ENCODE measurements at places on chromosomes 16 and 17.
A peak's percentile ranks its signal among the peaks of the same experiment; 100 is the strongest.

DNA sequence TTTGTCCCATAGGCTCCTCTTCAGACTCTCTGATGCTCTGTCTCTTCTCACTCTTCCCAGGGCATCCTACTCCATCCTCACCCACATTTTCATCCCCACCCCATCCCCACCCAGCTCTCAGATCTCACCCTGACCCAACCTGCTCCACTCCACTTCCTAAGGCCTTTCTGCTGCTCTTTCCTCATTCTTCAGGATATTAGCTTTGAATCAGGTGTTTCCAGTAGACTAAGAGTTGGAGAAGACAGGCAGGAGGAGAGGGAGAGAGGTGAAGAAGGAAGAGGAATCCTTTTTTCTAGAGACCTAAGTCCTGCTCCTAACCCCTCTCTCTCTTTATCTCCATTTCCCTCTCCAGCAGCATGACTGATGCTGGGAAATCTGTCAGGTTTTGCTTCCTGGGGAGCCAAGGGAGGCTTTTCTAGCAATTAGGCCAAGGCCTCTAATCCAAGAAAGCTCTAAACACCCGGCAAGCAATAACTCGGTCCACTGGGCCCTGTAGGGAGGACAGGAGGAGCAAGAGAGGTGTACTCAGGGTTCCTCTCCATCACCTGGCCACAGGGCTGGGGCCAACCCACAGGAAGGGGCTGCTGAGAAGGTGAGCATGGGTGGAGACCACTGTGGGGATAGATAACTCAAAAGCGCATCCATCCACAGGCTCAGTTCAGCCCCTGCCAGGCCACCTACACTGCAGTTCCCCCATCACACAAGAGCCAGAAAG lies 133.3 kb downstream of the TMEM132E start:
- no peak for DNase-seq

- no peak for DNase-seq
These were observed 300.6 kb upstream of the CDH5 start for GRCh38 chr16:66065925-66066324.

GRCh38 chr16:70737377-70738082 lies 51.7 kb upstream of the MTSS2 start:
- no peak for DNase-seq

DNA sequence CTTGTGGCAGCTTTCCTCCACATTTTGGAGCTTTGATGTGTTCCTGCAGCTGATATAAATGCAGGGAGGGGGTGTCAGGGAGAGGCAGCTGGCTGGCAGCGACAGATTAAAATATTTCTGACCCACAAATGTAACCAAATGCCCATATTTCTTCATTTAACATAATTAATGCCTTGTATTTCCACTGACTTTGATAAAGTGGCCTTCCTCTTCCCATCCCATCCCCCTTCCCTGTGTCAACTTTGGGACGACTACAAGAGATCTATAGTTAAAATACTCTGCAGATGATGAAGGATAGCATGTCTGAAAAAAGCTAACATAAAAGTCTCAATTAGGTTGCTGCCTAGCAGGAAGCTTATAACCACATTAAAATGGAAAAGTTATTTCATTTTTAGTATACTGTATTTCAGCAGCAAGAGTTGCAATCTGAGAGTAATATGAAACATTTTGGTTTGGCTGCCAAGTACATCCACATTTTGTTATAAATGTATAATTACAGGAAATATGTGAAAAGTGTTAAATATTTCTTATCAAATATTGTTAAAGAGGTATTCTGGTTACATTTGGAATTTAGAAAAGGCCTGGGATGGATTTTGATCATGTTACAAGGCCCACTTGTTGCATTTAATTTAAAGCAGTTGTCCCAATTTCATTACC lies 238.7 kb upstream of the TBX2 start:
- no peak for DNase-seq

GRCh38 chr17:6755731-6756184 lies at the start of gene XAF1:
TSS of gene XAF1 (plus strand) at chr17:6756046. CDS start at chr17:6756079, 33 bp downstream.
- DNase-seq = no peak

GRCh38 chr17:6166492-6167179 lies 96.5 kb downstream of the WSCD1 start:
- no peak for DNase-seq

GRCh38 chr16:24728011-24728410 lies 1.4 kb upstream of the TNRC6A start:
- DNase-seq = no peak

GRCh38 chr16:89446136-89446974 lies 44.0 kb downstream of the ANKRD11 start:
- DNase-seq = no peak

GRCh38 chr16:53370827-53371226 lies 63.4 kb upstream of the RBL2 start:
- no peak for DNase-seq

GRCh38 chr17:40209404-40210093 lies 9.6 kb upstream of the WIPF2 start:
- DNase-seq = no peak

- no peak for DNase-seq
These were observed 67.6 kb downstream of the TBC1D16 start for GRCh38 chr17:79968116-79968515.

DNA sequence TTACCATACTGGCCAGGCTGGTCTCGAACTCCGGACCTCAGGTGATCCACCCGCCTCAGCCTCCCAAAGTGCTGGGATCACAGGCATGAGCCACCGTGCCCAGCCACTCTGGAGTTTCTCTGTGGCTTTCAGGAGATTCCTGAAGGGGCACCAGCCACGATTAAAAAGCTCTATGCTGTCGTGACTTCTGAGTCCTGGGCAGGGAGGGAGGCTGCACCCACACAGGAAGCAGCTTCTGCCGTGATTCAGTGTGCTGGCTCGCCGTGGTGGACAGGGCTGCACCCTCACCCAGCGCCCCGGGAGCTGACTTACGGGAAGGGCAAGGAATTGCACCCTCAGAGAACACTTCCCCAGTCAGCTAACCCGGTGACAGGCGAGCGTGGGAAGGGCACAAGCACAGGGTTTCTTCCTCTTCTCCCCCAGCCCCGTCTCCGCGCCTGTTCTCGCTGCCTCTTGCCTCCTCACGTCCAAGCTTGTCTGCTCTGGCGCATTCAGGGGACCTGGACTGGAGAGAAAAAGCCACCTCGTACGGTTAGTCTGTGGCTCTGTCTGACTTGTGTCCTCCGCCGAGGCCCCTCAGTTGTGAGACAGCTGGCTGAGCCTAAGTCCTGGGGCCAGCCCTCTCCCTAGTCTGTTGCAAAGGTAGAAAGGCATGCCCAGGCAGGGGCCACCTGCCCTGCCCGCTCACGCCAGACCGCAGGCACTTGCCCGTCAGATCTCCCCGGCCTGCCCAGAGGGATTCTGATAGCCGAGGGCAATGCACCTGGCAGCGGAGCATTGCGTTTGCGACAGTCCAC lies 145.0 kb downstream of the SEC14L1 start:
- no peak for DNase-seq

GRCh38 chr17:68424203-68424602 lies 33.1 kb downstream of the WIPI1 start:
- DNase-seq = no peak

GRCh38 chr16:79171504-79171903 lies 429.0 kb downstream of the MAF start:
- DNase-seq = no peak

DNA sequence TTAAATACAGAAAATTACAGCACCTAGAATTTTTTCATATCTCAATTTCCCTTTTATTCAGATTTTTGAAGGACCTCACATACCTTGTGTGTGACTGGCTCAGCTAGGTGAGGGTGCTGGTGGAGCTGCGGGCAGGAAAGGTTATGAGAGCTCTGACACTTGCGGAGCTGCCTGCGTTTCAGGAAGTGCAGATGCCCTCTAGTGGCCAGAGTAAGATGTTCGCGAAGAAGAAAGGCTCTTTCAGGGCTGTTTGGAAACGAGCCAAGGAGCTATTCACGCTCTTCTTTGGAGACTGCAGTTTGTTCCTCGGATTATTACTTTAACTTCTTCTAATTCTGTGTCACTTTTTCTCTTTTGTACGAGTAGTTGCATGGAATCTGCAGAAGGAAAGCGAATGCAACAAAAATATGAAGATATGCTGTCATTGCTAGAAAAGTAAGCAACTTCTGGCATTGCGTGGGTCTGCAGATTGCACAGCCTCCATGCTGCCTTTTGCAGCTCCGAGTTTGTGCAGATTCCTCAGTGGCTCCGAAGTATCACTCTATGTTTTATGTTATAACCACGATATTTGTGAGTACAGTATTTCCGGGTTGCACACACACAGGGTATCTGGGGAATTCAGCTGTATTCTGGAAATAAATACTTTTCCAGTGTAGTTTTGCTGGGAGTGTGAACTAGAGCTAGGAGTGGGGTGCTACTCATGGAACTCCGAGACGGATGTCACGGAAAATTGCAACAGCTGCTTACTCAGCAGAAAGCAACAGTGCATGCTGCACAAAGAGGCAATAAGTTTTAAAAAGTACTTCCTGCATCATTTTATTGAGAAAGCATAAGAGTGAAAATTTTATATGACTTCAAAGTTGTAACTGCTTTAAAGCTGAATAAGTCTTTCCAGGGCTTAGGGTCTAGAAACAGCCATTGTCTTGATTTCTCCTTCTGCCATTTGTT lies 46.3 kb downstream of the DNAH9 start:
- DNase-seq = peak; percentile 81

- no peak for DNase-seq
These were observed 175.2 kb upstream of the SALL1 start for GRCh38 chr16:51326131-51326856.

DNA sequence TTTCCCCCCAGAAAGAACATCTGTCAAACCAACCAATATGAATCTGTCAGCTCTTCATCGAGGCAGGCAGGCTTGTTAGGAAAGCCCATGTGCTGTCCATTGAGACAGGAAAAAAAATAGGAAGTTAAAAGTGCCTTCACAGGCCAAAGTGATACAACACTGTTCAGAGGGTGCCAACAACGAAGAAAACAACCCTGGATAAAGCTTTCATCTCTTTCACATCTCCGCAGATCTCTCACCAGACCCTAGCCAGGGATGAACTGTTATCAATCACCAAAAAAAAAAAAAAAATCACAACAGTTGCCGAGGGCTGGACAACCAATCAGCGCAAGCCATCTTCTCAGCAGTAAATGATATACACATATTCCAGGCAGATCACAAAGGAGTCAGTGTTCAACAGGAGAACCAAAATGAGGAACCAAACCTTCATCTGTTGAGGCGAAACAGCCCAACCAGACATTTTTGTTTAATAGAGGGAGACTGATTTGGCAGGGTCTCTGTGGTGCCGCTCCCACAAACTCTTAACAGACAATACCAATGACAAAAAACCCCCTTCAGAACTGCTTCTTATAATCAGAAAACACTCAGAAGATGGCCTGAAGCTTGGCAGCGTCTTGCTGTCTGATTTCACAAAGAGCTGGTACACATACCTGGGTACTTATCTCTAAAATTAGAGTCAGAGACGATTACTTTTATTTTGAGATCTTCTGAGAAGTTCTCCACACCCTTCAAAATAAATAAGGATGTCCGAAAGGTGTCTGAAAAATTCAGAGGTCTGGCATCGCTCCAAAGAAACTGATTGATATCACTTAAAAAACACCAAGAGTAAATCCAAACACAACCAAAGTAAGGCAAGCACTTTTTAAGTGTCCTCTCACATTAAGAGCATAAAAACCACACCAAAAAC lies 1.8 kb downstream of the MAP3K14 start:
- DNase-seq = no peak

DNA sequence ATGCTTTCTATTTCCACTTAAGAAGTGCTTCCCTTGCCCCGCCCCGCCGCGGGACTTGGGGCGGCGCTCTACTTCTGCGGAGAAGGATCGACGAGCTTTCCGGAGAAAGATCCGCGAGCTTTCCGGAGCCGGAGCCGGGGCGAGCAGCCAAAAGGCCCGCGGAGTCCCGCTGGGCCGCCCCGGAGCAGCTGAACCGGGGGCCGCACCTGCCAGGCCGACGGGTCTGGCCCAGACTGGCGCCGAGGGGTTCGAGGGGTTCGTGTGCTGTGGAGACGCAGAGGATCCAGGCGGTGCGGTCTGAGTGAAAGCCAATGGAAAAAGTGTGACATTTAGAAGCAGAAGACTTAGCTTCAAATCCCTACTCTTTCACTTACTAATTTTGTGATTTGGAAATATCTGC lies 50.8 kb downstream of the TBC1D26 start:
- no peak for DNase-seq

GRCh38 chr16:80039777-80040176 lies 439.2 kb upstream of the MAF start:
- no peak for DNase-seq

GRCh38 chr17:75894049-75894733 lies 2.6 kb downstream of the TRIM65 start:
- no peak for DNase-seq

GRCh38 chr17:6135996-6136395 lies 65.8 kb downstream of the WSCD1 start:
- DNase-seq = no peak

DNA sequence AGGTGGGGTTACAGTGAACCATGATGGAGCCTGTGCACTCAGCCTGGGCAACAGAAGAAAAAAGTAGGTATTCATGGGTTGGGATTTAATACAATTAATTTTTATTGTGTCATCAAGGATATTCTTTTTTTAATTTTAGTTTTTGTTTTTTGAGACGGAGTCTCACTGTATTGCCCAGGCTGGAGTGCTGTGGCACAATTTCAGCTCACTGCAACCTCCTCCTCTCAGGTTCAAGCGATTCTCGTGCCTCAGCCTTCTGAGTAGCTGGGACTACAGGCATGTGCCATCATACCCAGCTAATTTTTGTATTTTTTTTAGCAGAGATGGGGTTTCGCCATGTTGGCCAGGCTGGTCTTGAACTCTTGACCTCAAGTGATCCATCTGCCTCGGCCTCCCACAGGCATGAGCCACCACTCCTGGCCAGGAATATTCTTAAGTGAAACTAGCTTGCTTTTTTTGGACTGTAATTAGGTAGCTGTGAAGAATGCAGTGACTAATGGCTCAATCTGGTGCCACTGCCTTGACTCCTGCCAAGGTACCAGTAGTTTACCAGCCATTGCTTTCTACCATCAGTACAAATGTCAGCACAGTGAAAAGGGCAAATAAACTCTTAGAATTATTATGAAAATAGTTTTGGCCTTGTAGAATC lies 4.8 kb downstream of the PPM1D start:
- DNase-seq = no peak

DNA sequence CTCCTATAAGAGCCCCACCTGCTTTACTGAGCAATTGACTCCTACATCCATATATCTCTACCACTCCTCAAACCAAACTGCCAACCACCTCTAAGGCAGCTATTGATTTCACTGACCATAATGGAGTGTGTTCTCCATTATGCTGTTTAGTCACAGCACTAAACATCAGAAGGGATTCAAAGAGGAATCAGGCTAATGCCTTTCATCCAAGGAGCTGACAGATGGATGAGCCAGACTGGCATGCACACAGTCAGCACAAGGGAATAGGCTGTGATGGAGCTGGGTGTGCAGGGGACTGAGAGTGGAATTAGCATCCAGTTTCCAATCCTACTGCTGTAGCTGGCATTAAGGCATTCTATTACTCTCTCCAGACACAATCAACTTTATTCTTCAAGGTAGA lies 88.7 kb upstream of the CCL2 start:
- no peak for DNase-seq

All from NCI-H1436 (cell line).